CD4-positive, alpha-beta T cell treated with Interleukin-4 for 1 hour (primary cell): ENCODE measurements at places on chromosomes 6 and 20.

DNA sequence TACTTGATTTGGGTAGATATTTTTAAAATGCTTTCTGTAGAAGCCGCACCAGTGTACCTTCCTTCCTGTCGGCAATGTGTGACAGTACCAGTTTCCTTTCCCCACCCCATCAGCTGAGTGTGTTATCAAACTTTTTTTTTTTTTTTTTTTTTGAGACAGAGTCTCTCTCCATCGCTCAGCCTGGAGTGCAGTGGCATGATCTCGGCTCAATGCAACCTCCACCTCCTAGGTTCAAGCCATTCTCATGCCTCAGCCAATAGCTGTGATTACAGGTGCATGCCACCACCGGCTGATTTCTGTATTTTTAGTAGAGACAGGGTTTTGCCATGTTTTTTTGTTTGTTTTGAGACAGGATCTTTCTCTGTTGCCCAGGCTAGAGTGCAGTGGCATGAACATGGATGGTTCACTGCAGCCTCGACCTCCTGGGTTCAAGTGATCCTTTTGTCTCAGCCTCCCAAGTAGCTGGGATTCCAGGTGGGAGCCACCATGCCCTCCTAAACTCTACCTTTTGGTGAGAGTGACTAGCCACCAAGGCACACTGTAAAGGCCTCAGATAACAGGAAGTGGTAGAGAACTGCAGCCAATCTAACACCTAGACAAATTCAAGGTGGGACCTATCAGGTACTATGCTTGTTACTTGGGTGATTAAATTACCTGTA lies 26.5 kb upstream of the ZBTB22 start:
- DNase-seq: peak; percentile 89

GRCh38 chr6:73652637-73653570 lies 888 bp downstream of the SLC17A5 start:
- DNase-seq: peak; percentile 78

GRCh38 chr20:23152308-23152892 lies 66.3 kb upstream of the CD93 start:
- no peak for DNase-seq

DNA sequence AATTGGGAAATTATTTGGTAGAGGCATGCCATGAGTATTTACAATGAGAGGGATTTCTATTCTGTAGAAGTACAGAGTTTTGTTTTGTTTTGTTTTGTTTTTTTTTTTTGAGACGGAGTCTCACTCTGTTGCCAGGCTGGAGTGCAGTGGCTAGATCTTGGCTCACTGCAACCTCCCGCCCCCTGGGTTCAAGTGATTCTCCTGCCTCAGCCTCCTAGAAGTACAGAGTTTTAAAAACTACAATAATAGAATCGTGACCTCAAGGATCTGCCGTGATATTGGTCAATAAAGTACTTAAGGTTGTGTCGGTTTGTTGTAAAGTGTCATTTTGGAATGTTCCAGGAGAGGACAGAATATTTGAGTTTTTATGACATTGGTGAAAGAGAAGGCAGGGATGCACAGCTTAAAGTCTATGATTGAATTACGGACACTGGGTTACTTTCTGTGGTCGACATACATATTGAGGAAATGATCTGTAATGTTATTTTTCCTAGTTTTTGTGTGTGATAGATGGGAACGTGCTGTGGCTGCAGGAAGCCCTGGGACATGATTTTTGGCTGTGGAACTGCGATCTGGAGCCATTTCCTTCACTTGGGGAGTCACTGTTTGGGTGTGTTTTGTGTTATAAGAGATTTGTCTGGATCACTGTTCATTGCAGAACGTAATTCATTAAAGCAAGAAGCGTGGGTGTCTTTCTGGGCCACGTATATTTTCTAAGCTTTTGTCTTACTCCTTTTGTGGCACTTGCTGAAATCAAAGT lies 59.6 kb downstream of the TIAM2 start:
- no peak for DNase-seq

- DNase-seq: no peak
Measured at GRCh38 chr6:63802606-63803206, 167.1 kb downstream of the PHF3 start.

- DNase-seq: no peak
Measured at GRCh38 chr6:15369838-15370237, 124.0 kb downstream of the JARID2 start.

- DNase-seq: no peak
Measured at GRCh38 chr20:37912874-37913273, 9.9 kb downstream of the VSTM2L start.

- DNase-seq: no peak
Measured at GRCh38 chr6:150567823-150568383, 31.8 kb upstream of the PLEKHG1 start.

DNA sequence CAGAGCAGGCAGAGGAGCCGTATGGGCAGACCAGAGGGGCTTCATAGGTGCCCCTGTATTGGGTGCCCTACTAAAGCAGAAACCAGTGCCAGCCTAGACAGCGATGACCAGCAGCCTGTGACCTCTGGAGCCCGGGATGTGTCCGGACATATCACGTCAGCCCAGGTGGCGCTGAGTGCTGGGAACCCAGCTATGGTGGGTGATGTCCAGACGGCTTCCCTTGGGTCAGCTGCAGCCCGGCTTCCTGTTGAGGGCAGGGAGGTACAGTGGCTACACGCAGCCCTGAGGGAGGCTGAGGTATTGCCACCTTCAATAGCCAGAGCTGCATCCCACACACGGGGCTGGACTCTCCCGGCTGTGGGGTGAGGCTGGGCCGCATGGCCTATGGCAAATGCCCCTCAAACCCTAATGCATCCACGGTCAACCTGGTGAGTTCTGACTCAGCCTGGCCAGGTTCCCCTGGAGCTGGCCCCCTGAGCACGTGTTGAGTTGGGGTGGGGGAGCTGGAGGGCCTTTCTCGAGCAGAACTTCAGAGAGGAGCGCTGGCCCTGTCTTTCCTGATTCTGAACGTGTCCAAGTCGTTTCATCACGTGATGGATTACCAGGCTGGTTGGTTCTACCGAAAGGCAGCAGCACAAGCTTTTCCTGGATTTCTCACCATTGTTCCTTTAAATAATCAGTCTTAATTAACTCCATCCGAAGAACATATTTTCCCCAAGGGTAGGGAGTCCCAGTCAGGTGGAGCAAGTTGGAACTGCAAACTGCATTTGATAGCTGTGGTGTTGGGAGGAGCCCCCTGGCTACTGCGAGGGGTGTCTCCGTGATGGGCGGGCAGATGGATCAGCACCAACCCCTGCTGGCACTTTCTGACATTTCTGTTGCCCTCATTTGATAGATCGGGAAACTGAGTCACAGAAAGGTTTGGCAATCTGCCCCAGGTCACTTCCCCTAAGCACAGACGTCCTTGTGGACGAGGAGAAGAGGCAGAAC lies 7.1 kb upstream of the MYT1 start:
- DNase-seq: no peak

DNA sequence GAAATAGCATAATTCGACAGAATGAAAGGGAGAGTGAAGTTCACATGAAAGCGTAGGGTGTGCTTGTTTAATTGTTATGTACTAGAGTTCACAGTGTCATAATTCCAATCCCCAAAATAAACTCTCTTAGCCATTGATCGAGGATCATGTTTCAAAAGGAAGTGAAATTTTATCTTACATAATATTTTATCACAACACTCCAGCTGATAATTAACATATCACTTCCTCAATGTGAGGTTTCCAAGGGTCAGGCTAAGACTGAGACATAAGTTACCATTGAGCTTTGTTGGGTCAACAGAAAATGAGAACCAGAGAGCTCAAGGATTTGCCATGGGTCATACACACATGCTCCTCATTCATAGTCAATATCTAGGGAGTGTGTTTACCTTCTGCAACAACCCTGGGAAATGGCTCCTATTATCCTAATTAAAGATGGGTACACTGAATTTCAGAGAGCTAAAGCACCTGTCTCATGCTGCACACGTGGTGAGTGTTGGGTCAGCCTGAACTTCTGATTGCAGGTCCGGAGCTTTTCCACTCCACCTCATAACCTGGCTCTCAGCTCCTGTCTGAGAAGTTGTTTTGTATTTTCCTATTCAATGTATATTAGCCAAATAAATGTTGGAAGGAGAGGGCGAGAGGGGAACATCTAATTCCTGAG lies 3.0 kb downstream of the GSTA2 start:
- no peak for DNase-seq

DNA sequence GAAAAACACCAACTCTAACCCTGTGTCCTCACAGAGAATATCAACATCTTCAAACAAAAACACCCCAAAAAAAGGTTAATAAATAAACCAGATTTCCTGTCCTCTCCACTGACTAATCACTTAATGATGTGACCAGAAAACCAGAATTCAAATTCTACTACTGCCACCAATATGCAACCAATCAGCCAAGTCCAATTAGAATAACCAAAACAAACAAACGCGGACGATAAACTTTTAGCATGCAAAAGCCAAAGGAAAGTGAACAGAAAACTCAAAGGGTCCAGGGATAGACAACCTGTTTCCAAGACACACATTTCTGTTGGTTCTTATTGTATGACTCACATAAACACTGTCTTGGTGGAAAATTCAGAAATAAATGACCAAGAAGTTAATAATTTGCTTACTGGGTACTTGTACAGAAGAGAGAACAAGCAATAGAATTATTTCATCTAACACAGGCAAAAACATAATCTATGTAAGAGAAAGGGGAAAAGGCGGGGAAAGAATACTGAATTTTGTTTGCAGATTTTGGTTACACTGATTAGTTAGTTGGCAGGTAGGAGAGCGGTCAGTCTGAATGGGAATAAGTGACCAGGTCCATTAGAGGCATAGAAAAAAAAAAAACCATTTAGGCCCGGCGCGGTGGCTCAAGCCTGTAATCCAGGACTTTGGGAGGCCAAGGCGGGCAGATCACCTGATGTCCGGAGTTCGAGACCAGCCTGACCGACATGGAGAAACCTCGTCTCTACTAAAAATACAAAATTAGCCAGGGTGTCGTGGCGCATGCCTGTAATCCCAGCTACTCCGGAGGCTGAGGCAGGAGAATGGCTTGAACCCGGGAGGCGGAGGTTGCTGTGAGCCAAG lies 34.1 kb downstream of the HFE start:
- no peak for DNase-seq

DNA sequence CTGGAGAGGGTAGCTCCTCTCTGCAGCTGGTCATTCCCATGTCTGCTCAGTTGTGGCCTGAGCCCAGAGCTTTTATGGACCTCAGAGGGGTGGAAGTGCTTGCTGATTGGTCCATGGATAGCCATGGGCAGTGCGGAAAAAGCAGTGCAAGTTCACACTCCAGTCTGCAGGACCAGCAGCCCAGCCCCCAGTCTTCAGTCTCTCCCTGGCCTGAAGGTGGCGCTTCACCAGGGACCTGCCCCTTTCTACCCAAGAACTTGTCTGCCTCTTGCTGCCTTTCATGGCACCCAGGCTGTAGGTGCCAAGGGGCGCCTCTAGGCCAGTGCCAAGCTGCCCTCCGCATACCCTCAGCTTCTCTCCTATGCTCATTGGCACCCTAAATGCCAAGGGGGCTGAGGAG lies 91.0 kb downstream of the TBXT start:
- no peak for DNase-seq

GRCh38 chr6:49205526-49205925 lies 257.5 kb downstream of the MMUT start:
- DNase-seq: no peak

GRCh38 chr20:17138237-17138636 lies 88.6 kb upstream of the PCSK2 start:
- no peak for DNase-seq

DNA sequence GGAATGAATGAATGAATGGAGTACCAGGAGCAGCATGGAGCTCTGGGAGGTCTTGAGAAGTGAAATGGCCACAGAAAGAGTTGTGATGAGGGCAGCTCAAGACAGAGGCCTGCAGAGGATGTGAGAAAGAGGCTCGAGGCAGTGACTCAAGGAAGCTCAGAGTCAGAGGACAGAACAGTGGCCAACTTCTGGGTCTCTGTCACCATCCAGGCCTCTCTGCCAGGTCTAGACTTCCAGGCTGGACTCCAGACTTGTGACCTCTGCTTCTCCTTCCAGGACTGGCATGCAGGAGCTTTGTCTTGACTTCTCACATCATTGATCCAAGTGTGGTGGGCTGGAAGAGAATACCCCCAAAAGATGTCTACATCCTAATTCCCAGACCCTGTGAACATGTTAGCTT lies 119.8 kb downstream of the TOX2 start:
- no peak for DNase-seq

GRCh38 chr6:3798055-3798919 lies 46.8 kb upstream of the PXDC1 start:
- no peak for DNase-seq

DNA sequence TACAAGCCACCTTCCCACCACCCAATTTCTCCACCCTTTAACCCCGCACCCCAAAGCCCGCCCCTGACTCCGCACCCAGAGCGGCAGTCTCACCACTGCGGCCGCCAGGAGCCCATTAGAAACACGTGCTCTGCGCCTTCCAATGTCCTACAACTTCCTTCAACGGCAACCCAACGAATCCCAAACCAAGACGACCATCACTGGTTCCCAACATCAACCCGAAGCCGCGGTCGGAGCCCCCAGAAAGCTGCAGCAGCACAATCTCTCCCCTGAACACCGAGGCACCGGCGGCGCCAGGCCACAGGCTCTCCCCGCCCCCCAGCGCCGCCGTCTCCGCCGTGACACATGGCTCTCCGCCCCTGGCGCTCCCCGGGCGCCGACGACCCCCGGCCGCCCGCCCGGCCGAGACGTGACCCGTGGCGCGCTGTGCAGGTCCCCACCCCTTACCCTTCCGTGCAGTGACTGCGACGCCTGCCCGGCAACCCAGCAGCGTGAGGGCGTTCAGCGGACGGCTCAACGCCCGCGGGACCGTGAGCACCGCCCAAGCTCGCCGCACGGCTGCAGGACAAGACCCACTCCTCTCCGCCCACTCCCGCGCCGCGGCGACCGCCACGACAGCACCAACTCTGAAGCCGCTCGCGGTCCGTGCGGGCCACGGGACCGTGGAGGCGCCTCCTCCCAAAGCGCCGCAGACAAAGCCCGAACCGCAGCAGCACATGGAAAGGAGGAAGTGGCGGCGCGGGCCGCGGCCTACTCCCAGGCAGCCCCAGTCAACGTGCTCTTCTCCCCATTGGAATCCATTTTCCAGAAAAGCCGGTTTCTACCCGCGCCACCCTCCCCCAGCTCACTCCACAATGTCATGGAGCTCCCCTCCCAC lies 551 bp downstream of the SYNCRIP start:
- peak; percentile 62 for DNase-seq

- no peak for DNase-seq
Measured at GRCh38 chr6:167660424-167660823, 166.3 kb upstream of the AFDN start.

DNA sequence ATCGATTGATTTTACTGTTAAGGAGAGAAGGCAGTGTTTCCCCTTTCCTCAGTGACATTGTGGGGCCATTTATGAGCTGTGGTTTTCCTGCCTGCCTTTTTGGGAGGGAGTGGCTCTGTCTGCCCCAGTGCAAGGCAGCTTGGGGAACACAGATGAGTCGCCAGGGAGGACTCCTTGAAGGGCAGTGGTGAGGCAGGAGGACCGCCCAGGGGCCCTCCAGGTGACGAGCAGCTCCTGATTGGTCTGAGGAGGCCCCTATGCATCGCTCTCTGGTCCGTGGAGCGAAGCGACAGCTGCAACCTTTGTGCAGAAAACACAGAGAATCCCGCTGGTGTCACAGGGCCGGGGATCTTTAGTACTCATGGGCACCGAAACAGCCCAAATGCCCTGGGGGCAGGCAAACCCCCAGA lies 100.3 kb downstream of the TMEM242 start:
- peak; percentile 23 for DNase-seq
